ENCODE measurements at places on chromosomes 1 and 21. TPM values are rescaled to one million over a fixed set of nuclear protein-coding genes. Genes with fewer than 3 reads are reported as not detected.
A peak's percentile ranks its signal among the peaks of the same experiment; 100 is the strongest.

Gene MYBPH
- not detected for total RNA-seq

GRCh38 chr1:15953294-15953771 lies 22.6 kb downstream of the ZBTB17 start:
- DNase-seq: no peak

GRCh38 chr1:79497193-79497773 lies 490.8 kb upstream of the ADGRL4 start:
- no peak for DNase-seq

Gene FOXO6
- total RNA-seq: not detected

DNA sequence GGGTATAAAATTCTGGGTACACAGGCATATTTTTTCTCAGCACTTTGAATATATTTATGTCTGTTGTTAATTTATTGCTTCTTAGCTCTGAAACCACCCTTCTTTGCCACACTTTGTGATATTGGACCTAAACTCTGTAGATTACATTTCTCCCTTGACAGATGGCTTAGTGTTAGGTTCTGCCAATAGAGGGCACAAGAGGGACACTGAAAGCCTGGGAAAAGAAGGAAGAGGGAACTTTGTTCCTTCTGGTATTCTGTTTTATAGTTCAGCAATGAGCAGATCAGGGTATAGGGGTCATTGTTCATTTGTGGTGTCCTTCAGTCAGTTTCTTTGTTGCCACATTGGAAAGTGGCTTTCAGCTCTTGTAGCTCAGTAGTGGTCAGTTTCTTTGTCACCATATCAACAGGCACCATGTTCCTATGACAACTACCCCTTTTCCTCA lies 423.5 kb upstream of the PROX1 start:
- no peak for DNase-seq

Gene ELF3
- total RNA-seq: 0.90 TPM

GRCh38 chr1:8939362-8939995 lies 6.2 kb upstream of the CA6 start:
- DNase-seq: no peak

- no peak for DNase-seq
These were observed 12.0 kb downstream of the VAV3 start for GRCh38 chr1:107952989-107953388.

Gene DIRAS3
- total RNA-seq: not detected

- DNase-seq: no peak
These were observed 3.4 kb downstream of the KCNA3 start for GRCh38 chr1:110671361-110671760.

- DNase-seq: peak; percentile 65
These were observed at the start of gene IFNLR1 for GRCh38 chr1:24186993-24187790. Gene IFNLR1 (minus strand): TSS chr1:24187289. CDS start chr1:24187248, 41 bp downstream.

GRCh38 chr21:35390013-35390776 lies 341.1 kb upstream of the RUNX1 start:
- DNase-seq: no peak

GRCh38 chr1:166153525-166154314 lies 13.1 kb downstream of the FAM78B start:
- DNase-seq: no peak

DNA sequence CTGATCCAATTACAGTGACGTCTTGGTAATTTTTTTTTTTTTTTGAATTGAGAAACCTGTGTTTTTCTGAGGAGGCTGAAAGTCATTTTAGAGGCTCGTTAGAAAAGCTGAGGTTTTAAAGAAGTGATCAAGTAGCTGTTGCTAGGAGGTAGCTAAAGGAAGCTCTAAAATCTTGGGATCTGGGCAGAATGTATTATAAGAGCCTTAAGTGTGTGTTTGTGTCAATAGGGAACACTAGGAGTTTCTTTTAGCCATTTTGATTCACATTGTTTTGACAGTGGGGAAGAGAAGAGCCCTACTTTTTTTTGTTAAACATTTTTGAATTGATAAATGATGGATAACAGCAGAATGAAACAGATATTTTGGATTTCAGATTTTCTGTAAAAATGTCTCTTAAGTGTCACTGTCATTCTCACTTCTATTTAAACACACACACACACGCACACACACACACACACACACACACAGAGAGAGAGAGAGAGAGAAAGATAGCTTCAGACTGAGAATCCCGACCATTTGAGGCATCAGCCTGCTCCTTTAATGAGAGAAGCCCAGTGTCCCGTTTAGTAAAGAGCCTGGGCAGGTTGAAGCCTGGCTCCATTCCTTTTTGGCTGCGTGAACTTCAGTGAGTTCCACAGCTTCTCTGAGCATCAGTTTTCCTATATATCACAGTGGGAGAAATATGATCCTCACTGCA lies 79.1 kb upstream of the GPR88 start:
- no peak for DNase-seq

Gene ILDR2
- 0.13 TPM for total RNA-seq

DNA sequence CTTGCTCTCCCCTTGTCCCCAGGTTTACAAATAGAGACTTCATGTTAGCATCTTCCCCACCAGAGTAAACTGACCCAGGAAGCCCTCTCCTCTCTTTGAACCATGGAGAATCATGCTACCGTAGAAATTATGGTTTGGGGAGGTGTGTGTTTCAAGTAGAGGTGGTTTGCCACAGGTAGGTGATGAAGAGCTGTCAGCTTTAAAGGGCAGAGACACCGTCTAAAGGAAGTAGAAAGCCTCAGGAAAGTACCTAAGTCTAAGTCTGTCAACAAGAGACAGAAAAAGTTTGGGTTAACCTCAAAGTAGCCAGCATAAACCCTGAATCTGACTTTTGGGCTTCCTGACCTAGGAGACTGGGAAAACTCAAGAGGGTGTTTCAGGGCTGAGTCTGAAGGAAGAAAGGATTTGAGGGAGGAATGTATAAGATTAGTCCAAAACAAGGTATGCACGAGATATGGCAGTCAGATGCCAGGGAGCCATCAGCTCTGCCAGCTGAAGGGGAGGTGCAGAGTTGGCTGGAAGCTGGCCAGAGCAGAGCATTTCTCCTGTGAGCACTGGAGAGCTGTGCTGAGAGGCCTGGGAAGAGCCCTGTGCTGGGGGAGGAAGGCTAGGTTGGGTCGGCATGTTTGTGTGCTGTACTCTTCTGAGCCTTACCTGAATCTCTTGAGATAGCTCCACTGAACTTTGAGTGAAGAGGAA lies 14.3 kb downstream of the ADAMTSL4 start:
- no peak for DNase-seq

GRCh38 chr1:39919545-39919944 lies 17.8 kb upstream of the MYCL start:
- peak; percentile 29 for DNase-seq

Gene SYNC
- total RNA-seq: not detected

DNA sequence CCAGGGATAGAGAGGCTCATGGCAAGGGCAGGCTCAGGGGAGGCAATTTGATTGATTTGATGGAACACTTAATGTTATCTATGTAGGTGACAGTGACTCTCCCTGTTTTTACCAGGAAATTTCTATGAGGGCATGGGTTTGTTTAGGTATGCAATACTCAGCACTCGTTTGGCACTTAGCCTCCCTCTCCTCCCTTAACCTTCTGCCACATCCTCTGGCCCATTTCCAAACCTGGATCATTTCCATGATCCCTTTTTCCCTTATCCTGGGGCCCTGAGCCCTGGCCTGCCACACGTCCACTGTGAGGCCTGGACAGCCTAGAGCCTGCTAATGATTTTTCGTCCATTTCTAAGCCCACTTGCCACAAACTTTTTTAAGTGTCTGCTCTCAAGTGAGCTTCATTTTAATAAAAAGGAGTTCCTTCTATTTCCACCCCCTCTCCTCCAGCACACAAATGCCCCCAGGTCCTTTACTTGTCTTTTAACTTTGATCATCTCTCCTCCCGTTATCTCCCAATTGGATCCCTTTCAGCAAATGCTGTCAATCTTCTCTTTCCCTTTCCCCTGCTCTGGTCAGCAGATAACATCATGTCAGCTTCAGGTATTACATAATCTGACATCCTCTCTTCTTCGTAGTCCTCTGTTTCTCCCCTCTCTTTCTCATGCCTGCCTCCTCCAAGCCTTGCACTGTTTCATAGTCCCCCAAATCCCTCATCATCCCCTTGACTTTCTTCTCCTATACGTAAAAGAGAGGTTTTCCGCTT lies 37.8 kb upstream of the GADD45A start:
- no peak for DNase-seq

- DNase-seq: no peak
These were observed 374.0 kb downstream of the NTNG1 start for GRCh38 chr1:107514841-107515240.

DNA sequence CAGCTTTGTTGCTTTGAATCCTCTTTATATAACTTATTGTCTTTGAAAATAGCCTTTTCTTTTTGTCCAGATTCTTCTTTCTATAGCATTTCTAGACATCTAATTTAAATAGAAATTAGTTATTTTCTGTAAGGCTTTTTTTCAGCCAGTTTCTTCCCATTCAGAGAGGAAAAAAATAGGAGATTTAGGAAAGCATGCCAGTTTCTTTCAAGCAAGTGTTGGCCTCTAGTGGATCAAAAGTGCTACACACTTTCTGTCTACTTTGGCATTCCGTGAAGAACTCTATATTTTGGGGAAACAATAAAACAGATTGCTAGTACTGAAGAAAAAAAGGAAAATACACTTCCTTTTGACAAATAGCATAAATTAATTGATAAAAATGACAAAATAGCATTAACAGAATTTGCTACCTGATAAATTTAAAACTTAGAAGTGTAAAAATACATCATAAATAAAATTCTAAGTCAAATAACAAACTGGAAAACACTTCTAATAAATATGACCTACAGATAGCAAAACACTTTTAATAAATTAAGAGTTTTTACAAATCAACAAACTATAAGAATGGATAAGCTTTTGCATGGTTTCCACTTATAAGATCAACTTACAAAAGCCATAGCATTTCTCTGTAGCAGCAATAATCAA lies 13.1 kb upstream of the EXO1 start:
- DNase-seq: no peak

DNA sequence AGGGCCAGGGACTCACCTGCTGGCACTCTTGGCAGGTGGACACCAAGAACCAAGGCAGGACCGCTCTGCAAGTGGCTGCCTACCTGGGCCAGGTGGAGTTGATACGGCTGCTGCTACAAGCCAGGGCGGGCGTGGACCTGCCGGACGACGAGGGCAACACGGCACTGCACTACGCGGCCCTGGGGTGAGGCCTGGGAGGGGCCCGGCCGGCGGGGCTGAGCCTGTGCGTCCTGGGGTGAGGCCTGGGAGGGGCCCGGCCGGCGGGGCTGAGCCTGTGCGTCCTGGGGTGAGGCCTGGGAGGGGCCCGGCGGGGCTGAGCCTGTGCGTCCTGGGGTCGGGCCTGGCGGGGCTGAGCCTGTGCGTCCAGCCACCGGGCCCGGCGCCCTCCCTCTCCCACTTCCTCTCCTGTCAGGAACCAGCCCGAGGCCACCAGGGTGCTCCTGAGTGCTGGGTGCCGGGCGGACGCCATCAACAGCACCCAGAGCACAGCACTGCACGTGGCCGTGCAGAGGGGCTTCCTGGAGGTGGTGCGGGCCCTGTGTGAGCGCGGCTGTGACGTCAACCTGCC lies 4.6 kb upstream of the MMP23B start:
- no peak for DNase-seq

- DNase-seq: no peak
These were observed 144.6 kb downstream of the CLIC6 start for GRCh38 chr21:34813266-34813894.

Gene TRIM17
- total RNA-seq: 0.90 TPM

DNA sequence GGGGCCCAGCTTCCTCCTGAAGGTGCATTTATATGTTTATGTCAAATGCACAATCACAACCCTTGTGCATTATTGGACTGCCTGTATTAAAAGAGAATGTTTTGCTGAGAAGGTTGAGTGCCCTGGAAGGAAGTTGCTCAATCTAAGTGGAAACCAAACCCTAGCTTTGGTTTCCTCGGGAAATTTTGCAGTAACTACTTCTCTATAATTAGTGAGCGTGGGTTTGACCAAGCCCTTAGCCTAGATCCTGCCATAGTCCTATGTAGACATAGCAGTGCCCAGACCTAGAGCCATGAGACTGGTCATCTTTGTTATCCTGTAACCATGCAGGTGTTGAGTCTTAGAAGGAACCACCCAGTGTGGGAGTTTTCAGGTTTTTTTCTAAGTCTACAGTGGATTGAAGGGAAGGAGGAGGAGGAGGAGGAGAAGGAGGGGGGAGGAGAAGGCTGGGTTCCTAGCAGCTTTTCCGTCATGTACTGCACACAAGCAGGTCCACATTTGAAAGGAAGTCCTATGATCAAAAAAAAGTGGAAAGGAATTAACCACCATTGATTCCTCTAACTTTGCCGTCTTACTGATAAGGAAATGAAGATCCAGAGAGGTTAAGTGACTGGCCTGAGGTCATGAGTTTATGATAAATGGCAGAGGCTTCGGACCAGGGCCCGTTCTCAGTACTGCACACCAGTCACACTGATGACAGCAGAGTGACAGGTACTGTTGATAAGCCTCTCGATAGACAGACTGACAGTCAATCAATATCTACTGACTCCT lies 72.2 kb upstream of the LYST start:
- DNase-seq: no peak

GRCh38 chr1:12387641-12388040 lies 157.8 kb downstream of the VPS13D start:
- DNase-seq: no peak

GRCh38 chr1:55382806-55383305 lies 167.7 kb upstream of the USP24 start:
- DNase-seq: no peak

Gene SHCBP1L
- not detected for total RNA-seq

Gene TCHHL1
- total RNA-seq: not detected

Gene LCE2B
- total RNA-seq: not detected

DNA sequence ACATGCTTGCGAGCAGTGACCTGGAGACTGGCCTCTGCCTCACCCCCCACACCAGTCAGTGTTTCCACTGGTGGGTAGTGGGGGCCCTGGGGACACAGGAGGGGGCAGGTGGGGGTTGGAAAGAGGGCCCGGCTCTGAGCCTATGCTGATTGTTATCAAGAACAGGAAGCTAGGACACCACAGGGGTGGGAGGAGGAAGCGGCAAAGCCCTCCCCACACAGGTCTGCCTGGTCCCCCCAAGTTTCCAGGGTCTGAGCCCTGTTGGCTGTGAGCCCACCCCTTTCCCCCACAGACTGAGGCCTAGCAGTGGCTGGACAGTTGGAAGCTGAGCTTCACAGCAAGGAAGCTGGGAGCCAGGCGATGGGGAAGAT lies 1.6 kb upstream of the PTPN7 start:
- no peak for DNase-seq

GRCh38 chr21:39390212-39390765 lies 41.4 kb upstream of the HMGN1 start:
- no peak for DNase-seq

GRCh38 chr1:205661429-205662134 lies 18.7 kb downstream of the SLC45A3 start:
- no peak for DNase-seq

- DNase-seq: no peak
These were observed 114.5 kb downstream of the RABGAP1L start for GRCh38 chr1:174273776-174274175.

DNA sequence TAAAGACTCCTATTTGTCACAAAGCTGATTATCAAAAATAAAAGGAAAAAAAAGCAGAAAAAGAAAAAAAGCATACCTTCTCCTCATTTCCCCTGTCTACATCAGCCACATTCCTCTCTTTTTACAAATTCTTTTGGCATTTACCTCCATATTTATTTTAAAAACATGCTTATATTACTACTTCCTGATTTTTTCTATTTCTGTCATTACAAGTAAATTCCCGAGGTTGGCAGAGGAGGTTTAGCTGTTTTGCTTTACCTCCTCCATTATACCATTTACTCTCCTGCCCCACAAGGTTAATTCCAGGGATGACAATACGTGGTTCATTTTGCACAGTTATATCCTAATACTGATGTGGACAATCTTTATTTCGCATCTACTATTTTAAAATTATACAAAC lies 26.3 kb upstream of the CD34 start:
- no peak for DNase-seq

- DNase-seq: no peak
These were observed 2.7 kb downstream of the MIER1 start for GRCh38 chr1:66927528-66927927.

- DNase-seq: no peak
These were observed 114.4 kb downstream of the CLEC20A start for GRCh38 chr1:178382372-178382771.

Gene OR2M3
- total RNA-seq: not detected

Measured in T-cell (primary cell).